ENCODE measurements at places on chromosomes 7 and 10.

GRCh38 chr7:115679423-115679822 is 351.1 kb downstream of the TFEC start:
- DNase-seq, result no peak

- no peak for DNase-seq
These were observed 441 bp upstream of the VENTX start for GRCh38 chr10:133237241-133237587.

GRCh38 chr7:30930621-30931020 is 19.0 kb downstream of the AQP1 start:
- no peak for DNase-seq

DNA sequence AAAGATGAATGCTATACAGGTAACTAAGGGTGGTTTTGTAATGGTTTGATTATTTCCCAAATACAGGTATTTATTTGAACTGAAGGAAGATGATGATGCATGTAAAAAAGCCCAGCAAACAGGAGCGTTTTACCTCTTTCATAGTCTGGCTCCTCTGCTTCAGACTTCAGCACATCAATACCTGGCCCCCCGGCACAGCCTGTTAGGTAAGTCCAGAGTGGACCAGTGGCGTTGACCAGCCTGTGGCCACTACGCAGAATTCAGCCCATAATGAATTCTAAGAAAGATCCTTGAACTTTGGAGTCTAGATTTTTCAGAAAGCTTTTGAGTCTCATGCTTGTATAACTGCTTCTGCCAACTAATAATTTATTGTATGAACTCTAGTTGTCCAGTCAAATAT is 9.7 kb downstream of the NUDT13 start:
- no peak for DNase-seq
